ENCODE measurements at places on chromosomes 7 and 10.

- DNase-seq: no peak
Measured at GRCh38 chr7:37482953-37483352, 34.3 kb upstream of the ELMO1 start.

DNA sequence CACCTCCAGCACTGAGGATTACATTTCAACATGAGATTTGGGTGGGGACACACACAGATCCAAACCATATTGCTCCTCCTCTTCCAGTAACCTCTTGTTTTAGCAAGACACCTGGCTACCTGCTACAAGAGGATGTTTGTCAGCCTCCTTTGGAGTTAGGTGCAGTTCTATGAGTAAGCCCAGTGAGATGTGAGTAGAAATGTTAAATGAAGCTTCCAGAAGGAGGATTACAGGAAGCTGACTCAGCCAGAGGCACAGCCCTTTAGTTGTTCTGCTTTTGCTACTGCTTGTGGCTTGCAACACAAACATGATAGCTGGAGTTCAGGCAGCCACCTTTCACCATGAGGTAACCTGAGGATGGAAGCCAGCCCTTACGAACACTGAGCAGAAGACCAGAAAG is 382.7 kb upstream of the RNF32 start:
- no peak for DNase-seq

GRCh38 chr10:34609287-34609940 is 205.7 kb downstream of the PARD3 start:
- no peak for DNase-seq

DNA sequence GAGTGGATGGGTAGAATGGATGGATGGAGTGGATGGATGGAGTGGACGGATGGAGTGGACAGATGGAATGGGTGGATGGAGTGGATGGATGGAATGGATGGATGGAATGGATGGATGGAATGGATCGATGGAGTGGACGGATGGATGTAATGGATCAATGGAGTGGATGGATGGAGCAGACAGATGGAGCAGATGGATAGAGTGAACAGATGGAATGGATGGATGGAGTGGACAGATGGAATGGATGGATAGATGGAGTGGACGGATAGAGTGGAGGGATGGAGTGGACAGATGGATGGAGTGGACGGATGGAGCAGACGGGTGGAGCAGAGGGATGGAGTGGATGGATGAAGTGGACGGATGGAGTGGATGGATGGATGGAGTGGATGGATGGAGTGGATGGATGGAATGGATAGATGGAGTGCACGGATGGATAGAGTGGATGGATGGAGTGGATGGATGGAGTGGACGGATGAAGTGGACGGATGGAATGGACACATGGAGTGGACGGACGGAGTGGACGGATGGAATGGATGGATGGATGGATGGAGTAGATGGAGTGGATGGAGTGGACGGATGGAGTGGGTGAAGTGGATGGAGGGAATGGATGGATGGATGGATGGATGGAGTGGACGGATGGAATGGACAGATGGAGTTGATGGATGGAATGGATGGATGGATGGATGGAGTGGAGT is 260.3 kb upstream of the C7orf33 start:
- DNase-seq: no peak

GRCh38 chr7:74183653-74184450 is 9.7 kb downstream of the EIF4H start:
- DNase-seq: no peak

GRCh38 chr7:20503278-20503950 is 112.1 kb upstream of the ABCB5 start:
- DNase-seq: no peak

- no peak for DNase-seq
Measured at GRCh38 chr10:34681933-34682332, 133.2 kb downstream of the PARD3 start.

- no peak for DNase-seq
Measured at GRCh38 chr10:91082447-91082846, 138.0 kb upstream of the PCGF5 start.

- no peak for DNase-seq
Measured at GRCh38 chr7:15288741-15289140, 273.1 kb downstream of the AGMO start.
